ENCODE measurements at places on chromosomes 3 and 15.
A peak's percentile ranks its signal among the peaks of the same experiment; 100 is the strongest.

- DNase-seq, result no peak
These were observed 128.3 kb upstream of the BHLHE40 start for GRCh38 chr3:4850928-4851265.

DNA sequence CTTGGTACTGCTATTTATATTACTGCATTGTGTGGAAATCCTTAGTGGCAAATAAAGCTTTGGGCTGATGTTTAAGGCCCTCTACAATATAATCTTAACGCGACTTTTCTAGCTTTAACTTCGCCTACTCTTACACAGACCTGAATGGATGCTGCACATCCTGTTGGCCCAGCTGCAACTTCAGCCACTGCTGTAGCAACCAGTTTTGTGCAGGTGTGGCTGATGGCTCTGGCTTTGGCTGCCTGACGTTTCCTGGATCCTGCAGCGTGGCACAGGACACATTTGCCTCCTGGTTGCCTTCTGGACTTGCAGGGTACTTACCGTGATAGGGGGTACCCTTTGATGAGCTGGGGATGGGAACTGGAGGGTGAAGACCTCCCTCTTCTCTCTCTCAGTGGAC is 20.2 kb upstream of the ERICH6 start:
- DNase-seq, result no peak

DNA sequence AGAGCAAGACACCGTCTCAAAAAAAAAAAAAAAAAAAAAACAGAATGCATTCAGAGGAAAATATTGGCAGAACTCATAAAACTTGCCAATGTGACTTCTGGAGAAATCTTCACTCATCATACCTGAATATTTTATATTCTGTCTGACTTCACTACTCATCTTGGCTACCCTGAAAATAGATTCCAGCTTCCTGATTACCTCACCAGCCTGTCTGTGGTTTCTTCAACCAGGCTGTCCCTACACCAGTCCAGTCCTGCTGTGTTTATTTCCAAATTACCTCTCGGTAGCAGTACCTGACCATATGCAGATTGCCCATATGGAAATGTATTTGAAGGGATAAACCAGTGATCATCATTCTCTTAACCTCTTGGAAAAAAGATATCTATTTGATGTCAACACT is 9.3 kb upstream of the P3H2 start:
- no peak for DNase-seq

GRCh38 chr3:32593903-32594525 is 23.4 kb upstream of the DYNC1LI1 start:
- DNase-seq, result no peak

GRCh38 chr3:43515970-43516635 is 105.7 kb downstream of the ANO10 start:
- DNase-seq, result no peak

- DNase-seq, result no peak
These were observed 10.2 kb upstream of the PLXND1 start for GRCh38 chr3:129616713-129617112.

- DNase-seq, result peak; percentile 95
These were observed at the start of gene USP4 for GRCh38 chr3:49339941-49340800. TSS of gene USP4 (minus strand) at chr3:49340053. CDS start at chr3:49340024, 29 bp downstream.

DNA sequence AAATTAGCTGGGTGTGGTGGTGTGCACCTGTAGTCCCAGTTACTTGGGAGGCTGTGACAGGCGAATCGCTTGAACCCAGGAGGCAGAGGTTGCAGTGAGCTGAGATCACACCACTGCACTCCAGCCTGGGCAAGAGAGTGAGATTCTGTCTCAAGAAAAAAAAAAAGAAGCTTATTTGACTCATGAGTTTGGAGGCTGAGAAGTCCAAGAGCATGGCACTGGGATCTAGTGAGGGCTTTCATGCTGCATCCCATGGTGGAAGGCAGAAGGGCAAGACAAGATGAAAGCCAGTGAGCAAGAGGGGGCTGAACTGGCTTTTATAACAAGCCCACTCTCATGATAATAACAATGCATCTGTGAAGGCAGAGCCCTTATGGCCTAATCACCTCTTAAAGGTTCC is 33.4 kb downstream of the SEC62 start:
- DNase-seq, result no peak

DNA sequence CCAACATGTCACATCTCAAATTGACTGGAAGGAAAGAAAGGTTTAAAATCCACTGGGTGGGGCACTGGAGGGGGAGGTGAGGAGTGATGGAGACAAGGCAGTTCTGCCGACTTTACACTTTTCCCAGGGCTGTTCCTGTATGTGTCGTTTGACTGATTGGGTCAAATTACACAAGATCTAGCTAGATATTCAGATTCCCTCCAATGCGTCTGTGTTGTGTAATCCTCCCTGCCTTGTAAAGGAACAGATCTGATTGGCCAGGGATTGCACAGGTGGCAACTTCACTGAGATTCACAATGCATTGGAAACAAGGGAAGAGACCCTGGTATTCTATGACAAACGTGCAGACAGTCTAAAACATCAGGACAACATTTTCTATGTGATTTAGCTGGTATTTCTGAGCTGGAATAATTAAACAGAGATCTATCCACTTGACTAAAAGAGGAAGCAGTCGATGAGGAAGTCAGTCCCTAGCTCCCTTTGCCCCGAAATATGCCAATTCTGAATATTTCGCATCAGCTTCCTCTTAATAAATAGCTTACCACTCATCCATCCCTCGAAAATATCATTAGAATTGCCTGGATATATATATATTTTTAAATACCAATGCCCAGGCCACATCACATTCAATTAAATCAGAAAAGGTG is 312.9 kb downstream of the RORA start:
- no peak for DNase-seq

GRCh38 chr15:38750786-38751185 is 186.2 kb upstream of the RASGRP1 start:
- no peak for DNase-seq
